ENCODE measurements at places on chromosomes 3 and 15.

DNA sequence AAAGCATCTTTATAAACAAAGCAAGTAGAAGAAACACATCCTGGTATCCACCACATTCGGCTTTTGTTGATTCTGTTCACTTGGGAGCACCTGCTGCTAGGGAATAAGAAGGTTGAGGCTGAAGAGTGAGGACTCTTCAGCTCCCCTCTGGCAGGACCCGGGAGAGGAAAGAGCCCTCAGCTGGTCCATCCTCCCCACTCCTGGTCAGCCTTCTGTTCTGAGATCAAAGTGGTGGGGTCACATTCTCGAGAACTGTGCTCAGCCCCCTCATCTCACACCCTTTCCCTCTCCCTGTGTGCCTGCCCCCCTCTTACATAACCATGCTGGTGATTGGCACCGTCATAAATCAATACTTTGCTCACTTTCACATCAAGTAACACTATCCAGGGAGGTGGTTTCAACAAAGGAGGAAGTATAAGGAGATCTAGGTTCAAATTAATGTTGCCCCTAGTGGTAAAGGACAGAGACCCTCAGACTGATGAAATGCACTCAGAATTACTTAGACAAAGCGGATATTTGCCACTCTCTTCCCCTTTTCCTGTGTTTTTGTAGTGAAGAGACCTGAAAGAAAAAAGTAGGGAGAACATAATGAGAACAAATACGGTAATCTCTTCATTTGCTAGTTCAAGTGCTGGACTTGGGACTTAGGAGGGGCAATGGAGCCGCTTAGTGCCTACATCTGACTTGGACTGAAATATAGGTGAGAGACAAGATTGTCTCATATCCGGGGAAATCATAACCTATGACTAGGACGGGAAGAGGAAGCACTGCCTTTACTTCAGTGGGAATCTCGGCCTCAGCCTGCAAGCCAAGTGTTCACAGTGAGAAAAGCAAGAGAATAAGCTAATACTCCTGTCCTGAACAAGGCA is at the start of gene NR1I2:
NR1I2 (plus strand) TSS at position 772 of the 869 bp plus-strand sequence.
- DNase-seq = no peak

GRCh38 chr15:82064824-82065223 is 19.0 kb upstream of the MEX3B start:
- DNase-seq = no peak

- DNase-seq = no peak
Observed at GRCh38 chr3:127017229-127017628, 34.3 kb downstream of the PLXNA1 start.

DNA sequence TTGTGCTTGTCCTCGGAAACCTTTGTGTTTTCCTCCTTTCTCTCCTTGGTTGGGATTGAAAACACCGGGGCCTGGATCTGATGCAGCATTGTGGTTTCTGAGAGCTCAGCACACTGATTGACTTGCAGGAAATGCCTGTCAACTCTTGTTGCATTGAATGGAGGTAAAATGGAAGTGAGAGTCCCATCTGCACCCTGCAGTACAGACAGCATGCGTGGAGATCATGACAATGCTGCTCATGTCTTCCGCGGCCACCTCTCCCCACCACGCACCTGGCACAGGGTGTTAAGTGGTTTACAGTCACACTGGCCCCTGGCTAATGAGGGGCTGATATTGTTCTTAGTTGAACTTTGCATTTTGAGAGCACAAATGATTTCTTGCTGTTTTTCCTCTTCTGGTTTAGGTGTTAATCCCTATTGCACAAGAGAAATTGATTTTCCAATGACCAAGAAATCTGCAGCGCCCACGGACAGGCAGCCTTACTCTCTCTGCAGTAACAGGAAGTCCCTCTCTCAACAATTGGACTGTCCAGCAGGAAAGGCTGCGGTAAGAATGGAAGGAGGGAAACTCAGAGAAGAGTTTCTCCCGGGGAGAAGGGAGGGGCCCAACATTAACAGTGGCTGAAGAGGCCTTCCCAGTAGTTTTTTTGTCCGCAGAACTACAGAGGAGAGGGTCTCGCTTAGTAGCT is 58.5 kb downstream of the STARD5 start:
- DNase-seq = no peak

DNA sequence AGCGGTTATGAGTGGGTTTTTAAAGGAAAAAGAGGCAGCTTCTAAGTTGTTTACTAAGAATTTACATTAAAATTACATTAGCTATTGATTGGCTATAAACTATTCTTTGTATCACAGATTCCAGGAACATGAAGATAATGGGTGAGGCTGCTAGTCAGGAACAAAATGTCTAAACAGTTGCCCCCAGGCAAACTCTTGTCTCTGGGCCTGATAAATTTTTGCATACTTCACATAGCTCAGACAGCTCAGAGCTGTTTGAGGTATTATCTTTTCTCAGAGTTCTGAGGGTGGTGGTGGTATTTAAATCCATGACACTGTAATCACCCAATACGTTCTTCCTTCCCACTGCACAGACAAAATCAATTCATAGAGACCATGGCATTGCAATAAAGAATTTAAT is 2.1 kb upstream of the HACD2 start:
- no peak for DNase-seq

- no peak for DNase-seq
Observed at GRCh38 chr3:11138371-11138770, 15.9 kb upstream of the HRH1 start.

DNA sequence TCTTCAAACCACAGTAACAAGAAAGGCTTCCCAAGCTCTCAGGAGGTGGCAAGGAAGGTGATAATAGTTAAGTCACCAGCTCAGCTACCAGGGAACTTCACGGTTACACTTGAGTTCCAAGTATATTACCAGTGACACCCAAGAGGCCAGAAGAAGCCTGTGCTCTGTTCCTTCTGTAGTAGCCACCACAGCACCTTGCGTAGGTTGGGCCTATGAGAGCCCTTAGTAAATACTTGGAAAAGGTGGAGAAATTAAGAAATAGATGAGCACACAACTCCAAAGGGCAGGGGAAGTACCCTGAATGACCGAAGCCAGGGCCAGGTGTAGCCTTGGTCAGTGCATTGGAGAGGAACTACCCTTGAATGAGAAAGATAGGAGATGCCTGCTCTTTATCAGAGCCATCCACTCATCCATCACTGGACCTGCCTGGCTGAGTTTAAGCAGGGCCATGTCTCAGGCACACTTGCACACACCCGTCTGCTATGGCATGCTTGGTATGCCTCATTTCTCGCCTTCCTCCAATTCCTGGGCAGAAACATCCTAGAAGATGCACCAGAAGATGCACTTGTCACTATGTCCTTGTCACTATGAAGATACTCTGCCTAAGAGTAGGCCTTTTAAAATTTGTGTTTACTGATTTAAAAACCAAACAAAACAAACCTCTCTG is 32.6 kb upstream of the NDUFB4 start:
- no peak for DNase-seq

DNA sequence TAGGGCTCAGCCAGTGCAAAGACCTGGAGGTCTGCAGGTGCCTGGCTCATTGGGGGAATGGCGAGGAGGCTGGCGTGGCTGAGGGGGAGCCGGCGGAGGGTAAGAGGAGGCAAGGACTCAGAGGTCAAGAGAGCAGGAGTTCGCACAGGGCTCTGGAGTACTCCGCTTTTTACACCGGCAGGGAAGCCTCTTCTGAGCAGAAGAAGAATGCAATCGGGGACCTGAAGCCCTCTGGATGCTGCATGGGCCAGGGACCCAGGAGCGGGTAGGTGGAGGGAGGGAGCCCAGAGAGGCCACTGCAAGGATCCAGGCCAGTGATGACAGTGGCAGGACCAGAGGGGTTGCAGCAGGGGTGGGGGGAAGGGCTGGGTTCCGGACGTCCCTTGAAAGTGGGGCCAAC is 70.4 kb upstream of the TAMM41 start:
- DNase-seq = no peak

- DNase-seq = no peak
Observed at GRCh38 chr15:93152360-93152759, 63.3 kb upstream of the RGMA start.

DNA sequence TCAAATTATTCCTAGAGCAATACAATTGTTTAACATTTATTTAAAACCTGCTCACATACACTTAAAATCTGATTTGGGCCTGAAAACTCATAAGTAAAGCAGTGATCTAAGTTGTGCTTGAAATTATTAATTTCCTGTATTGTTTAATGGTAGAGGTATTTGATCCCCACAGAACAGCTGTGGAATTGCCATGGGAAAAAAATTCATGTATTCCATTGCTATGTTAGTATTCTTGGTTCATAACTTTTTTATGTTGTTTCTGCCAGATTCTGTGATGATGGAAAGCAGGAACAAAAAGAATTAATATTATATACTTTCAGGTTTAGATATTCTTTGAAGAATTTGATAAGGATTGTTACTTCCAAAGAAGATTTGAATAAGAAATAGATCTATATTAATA is 831.5 kb upstream of the NR2F2 start:
- DNase-seq = no peak

GRCh38 chr3:172111163-172111562 is 71.8 kb downstream of the FNDC3B start:
- no peak for DNase-seq

GRCh38 chr3:133570139-133570936 is 3.1 kb upstream of the CDV3 start:
- DNase-seq = no peak

GRCh38 chr3:50523279-50523811 is 19.9 kb upstream of the CACNA2D2 start:
- no peak for DNase-seq

DNA sequence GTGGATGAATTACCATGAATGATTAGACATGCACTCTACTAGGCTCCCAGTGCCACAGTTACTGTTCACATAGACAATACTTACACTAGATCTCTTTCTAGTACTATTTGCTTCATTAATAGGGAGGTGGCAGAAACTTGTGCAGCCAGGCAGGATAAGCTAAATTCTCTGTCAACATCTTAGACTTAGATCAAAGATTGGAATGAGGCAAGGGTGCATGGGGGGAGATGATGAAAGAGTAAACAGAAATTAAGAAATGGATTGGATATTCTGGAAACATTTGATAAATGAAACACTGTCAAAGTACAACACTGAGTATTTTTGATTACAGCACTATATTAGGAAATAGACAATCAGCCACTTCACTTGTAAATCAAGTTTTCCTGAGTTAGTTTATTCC is 205.4 kb upstream of the TBC1D5 start:
- no peak for DNase-seq

DNA sequence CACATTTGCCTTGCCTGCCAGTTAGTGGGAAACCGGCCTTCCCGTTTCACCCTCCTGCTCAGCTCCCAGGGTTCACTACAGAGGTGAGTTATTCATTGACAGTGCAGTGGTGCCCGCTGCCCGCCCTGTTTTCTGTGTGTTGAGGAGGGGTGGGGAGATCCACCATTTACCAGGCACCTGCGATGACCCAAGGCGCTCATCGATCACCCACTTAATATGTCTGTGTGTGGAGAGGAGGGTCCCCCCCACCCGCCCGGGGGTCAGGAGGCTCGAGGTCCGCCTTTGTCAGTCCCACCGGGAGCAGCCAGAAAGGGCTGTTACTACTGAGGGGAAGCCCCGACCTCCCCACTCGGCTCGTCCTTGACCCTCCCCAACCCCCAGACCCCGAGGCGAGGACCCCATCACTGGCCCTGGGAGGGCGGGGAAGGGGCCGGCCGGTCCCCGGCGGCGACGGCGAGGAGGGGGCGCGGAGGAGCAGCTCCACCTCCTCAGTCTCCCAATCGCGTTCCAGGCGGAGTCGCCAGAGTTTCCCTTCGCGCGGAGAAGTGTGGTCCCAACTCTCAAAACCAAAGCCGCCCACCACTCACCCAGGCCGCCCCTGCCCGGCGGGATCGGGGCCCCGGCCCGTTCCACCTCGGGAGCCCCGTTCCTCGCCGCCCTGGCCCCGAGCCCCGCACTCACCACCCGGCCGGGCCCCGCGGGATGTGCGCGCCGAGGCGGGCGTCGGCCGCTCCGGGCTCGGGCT is 1.1 kb downstream of the PLXNB1 start:
- no peak for DNase-seq

- DNase-seq = no peak
Observed at GRCh38 chr15:39670687-39671086, 89.8 kb downstream of the THBS1 start.

DNA sequence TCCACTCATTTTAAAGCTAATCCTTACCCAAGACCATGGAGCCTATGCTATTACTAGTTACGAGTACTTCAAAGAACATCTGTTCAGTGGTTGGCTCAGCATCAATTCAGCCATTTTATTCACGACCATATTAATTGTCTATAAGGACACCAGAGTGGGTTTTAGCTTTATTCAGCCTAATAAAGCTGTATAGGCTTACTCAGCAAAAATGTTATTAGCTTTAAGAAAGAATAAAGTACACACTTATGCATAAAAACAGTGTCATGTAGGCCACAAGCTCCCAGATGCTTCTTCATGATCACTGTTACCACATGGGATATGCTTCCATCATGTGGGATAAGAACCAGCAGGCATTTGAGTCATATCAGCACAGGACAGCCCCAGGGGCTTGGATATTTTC is 87.4 kb upstream of the GPR149 start:
- no peak for DNase-seq

DNA sequence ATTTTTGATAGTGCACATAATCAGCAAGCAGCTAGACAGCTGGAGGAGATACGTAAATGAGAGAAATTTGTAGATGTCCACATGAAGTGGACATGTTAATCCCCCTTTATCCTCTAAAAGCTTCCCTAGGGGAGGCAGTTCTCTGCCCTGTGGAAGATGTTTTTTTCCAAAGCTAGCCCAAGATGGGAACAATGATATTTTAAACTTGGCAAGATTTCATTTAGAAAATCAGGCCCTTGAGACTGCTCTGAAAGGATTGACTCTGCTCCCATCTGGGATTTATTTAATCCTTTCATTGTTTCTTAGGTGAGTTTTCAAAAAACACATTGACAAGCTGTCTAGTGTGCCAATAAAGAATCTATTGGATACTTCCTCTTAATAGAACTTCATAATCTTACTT is 92.0 kb downstream of the SYNPR start:
- DNase-seq = no peak

DNA sequence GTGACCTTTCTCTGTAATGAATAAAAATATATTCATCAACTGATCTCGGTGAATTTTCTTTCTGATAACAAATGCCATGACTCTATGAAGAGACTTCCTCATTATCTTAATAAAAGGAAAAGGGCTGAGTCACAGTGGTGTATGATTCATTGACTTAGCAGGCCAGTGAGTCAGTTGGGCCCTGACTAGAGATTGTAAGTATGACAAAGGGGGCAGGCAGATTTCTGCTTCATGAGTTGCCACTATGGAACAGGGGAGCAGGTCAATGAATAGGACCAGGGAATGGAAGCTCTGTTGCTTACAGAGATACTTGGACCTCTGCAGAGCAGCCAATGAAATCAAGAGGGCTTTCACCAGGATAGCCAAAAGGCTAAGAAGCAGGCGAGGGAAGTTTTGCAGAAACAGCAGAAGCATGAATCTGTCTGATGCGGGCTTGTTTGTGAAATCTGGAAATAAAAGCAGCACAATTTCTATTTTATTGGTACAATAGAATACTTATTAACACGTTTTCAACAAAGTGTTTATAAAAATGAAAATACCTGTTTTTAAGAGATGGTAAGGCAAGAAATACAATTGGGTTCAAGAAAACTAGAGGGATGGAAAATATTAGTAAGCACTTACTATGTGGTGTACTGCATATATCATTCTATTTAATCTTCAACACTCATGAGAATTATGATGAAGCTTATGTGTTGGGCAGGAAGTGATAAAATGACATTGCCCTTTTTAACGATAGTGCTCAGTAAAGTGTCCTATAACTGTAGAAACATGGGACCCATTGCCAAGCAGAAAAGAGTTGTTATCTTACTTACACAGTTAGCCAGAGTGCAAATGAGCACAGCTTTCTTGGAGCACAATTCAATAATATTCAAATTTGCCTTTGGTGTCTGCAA is 169.8 kb upstream of the MYRIP start:
- no peak for DNase-seq

GRCh38 chr3:4505688-4506558 is 12.8 kb downstream of the ITPR1 start:
- no peak for DNase-seq

Measured in NCI-H1105 (cell line).